ENCODE measurements at places on chromosomes 2 and 18. TPM values are rescaled to one million over a fixed set of nuclear protein-coding genes. Genes with fewer than 3 reads are reported as not detected.

The SLC4A3 gene
- total RNA-seq: 0.21 TPM

The FSIP2 gene
- total RNA-seq: 0.16 TPM

The SPAG16 gene
- total RNA-seq: 7.7 TPM

The STPG4 gene
- total RNA-seq: 0.53 TPM

The CYTIP gene
- not detected for total RNA-seq

The SEMA4F gene
- total RNA-seq: 6.0 TPM

The MPHOSPH10 gene
- total RNA-seq: 38.8 TPM

The SLC9A4 gene
- 0.07 TPM for total RNA-seq

The NGEF gene
- 0.22 TPM for total RNA-seq

The ALLC gene
- not detected for total RNA-seq

The PID1 gene
- total RNA-seq: not detected

GRCh38 chr2:56170988-56171387, 12.8 kb upstream of the CCDC85A start:
- DNase-seq: no peak

- DNase-seq: no peak
Observed at GRCh38 chr2:26583381-26583911, 57.7 kb downstream of the CIB4 start.

GRCh38 chr2:13009027-13009642, 292.4 kb downstream of the TRIB2 start:
- DNase-seq: no peak

DNA sequence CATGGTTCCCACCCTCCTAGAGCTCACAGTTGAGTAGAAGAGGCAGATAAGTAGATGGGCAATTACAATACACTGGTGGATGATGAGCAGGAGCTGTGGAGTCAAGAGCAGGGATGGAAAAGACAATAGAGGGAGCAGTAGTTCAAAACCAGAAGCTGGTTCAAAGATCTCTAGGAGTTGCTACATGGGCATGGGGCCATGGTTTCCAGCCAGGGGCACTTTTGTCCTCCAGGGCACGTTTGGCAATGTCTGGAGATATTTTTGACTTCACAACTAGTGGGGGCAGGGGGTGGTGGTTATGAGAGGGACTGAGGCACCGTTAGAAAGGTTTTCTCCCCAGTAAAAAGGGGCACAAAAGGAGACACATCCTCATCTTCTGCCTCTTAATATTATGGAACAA, 236.0 kb downstream of the DYSF start:
- no peak for DNase-seq

DNA sequence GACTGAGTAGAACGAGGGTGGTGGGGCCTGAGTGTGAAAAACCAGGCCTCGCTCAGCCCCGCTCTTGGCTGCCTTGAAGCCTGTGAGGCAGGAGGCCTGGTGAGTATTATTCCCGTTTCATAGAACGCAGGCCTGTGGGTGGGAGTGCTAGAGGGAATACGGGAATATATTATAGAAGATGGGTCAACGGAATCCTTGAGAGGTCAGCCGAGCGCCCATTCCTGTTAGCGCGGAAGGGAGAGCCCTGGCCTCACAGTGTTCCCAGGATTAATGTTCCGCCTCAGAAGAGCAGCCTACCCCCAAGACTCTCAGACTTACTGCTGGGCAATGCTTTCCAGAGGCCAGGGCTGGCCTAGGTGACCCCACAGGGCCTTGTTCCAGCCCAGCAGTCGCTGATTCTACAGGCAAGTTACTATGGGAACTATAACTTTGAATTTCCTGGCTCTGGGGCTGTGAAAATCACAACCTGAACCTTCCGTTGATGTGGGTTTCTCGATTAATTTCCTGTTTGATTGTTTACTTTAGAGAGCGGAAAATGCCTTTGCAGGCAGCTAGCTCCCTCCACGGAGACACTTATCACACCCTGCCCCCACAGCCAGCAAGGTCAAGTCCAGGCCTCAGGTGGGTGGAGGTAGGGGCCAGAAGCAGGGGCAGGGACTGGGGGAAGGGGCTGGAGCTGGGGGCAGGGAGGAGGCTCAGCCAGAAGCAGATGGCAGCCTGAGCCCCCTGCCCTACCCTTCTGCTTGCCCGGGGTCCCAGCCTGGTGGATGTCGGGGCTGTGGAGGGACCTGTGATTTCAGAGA, 108.3 kb downstream of the SMAD7 start:
- peak; percentile 95 for DNase-seq

DNA sequence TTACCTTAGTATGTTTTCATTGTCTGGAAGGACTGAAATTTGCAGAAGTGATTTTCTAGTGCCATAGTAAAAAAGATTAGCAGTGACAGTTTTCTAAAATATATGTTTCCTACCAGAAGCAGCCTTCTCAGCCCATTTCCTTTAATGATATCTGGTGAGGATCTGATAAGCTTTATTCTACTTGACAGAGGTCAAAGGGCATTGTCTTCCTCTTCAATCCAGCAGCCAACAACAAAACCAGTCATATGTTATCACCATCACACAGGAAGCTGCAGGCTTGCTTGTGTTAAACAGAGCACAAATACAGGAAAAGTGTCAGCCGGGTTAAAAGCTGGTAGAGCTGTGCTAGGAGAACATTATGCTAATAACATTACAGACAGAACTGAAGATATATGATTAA, 35.6 kb upstream of the ZSWIM2 start:
- DNase-seq: peak; percentile 98

DNA sequence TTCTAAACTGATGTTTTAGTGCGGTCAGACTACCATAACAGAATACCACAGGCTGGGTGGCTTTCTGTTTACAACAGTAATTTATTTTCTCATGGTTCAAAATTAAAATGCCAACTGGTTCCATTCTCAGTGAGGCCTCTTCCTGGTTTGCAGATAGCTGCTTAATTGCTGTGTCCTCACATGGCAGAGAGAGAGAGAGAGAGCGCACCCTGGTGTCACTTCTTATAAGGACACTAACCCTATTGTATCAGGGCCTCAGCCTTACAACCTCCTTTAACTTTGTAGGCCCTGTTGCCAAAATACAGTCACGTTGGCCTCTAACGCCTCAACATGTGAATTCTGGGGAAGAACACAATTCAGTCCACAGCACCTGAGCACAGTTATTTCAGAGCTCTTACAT, 37.5 kb upstream of the ZNF385B start:
- peak; percentile 28 for DNase-seq

- DNase-seq: no peak
Observed at GRCh38 chr18:43115076-43115921, at the start of gene RIT2. RIT2 (minus strand) TSS chr18:43115685.

- no peak for DNase-seq
Observed at GRCh38 chr2:157076526-157077161, 180.9 kb upstream of the GALNT5 start.

DNA sequence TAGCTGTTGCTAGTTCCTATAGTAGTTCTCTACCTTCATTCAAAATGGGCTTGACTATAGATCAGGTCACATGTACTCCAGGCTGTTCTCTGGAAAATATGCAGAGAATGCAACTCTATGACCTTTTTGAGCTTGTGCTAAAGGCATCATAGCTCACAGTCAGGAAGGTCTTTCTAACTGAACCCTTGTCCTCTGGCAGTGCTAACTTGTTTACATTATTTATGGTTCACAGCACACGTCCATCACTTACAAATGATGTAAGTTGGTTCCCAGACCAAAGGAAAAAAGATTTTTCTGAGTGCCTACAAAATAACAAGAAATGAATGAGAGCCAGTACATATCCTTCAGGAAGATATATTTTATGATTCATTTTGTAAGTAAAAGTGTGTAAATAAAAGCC, 236.1 kb downstream of the GCA start:
- DNase-seq: peak; percentile 60

DNA sequence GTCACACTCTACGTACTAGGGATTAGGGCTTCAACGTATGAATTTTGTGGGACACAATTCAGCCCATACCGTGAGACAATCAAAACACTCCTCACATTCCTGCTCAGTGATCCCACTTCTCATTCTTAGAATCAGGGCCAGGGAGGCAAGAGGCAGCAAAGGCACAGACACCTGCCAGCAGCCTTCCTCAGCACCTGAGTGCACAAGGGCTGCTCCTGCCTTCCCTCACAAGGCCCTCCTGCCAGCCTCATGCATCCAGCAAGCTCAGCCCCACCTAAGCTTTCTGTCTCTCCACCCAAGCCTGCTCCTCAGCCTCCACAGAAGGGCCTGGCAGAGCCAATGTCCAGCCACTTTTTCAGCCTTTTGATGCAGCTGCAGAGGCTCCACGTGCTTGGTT, 141.6 kb downstream of the SP3 start:
- DNase-seq: no peak

- no peak for DNase-seq
Observed at GRCh38 chr2:85445316-85446295, 27.1 kb downstream of the SH2D6 start.

DNA sequence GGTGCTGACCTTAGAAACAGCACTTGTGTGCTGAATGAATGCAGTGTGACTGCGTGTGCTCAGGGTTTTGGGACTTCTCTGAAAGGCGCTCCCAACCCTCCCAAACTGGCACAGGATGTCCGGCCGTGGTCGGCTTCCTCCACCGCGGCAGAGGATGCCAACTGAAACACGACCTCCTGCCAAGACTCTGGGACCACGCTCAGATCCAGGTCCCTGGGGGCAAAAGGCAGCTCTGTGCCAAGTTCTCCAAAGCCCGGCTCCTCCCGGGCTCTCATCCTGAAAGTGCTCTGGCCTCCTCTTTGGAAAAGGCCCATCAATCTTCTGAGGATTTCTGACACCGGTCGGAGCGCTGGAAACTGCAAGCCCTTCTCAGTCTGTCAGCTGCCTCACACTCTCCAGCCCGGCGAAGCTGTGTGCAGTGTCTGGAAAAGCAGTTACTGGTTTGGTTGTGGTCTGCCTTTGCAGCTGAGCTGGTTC, 32.3 kb upstream of the ZBTB7C start:
- peak; percentile 39 for DNase-seq

- no peak for DNase-seq
Observed at GRCh38 chr2:204717591-204717990, 172.3 kb downstream of the PARD3B start.

- DNase-seq: no peak
Observed at GRCh38 chr18:79576686-79577351, 102.8 kb upstream of the CTDP1 start.

GRCh38 chr18:10089881-10090280, 176.1 kb downstream of the VAPA start:
- no peak for DNase-seq

- no peak for DNase-seq
Observed at GRCh38 chr2:39368376-39368775, 68.7 kb downstream of the MAP4K3 start.

DNA sequence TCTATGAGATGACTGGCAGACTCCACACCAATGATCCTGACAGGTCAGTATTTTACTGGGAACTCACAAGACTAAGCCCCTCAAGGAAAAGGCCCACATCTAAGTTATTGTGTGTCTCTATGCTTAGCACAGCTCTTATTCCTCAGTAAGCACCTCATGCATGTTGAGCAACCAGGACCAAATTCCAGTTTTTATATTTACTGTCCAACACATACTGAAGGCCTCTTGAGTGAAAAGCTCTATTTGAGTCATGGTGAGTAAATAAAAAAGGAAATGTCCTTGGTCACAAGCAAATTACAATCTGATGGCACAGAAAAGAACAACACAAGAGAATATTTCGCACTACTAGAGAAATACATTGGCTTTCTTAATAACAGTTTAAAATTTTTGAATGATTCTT, 87.9 kb upstream of the ETAA1 start:
- DNase-seq: no peak

DNA sequence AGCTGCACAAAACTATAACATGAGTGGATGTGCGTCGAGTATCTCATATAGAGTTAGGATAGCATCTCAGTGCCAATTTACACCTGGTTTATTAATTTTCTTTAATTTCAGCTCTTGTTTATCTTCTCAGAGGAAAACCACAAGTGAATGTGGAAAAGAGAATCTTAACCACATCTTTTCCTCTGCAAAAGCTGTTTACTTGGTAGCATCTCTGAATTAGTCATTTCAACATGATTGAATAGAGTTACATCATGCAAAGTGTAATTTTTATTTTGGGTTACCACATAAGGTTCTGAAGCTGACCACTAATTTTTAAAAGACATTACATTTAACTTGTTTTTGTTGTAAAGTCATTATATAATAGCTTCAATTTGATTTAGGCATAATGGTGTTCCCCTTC, 83.8 kb upstream of the FAM237A start:
- no peak for DNase-seq

DNA sequence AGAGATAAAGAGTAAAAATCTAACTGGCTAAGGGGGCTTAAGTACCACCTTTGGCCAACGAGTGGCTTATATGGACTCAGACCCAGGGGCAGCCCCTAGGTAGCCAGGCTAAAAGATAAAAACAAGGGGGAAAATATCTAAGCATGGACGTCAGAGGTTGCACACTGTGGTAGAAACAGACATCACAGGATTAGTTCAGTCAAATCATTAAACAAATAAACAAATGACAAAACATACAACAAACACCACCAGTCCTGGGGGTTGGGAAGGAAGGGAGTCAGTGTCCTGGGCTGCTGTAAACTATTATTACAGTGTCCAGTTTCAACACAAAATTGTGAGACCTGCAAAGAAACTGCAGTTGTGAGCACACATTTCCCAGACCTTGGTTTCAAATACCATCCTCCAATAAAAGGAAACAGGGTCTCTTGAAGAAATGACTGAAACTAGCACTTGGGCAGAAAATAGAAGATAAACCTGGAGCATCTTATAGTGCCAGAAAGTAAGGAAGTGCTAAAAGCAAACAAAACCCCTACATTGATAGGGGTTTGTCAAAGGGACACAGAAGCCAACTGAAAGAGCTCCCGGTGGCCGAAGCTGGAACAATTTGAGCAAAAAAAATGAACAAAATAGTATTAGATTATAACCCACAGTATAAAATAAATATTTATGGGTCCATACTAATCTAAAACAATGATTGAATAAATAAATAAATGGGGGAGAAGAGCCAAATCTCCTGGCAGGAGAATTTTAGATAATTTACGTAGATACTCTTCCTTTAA, 154.8 kb upstream of the KLF7 start:
- DNase-seq: no peak

Data from endothelial cell of umbilical vein (primary cell).